ENCODE measurements at places on chromosomes 4 and X.

DNA sequence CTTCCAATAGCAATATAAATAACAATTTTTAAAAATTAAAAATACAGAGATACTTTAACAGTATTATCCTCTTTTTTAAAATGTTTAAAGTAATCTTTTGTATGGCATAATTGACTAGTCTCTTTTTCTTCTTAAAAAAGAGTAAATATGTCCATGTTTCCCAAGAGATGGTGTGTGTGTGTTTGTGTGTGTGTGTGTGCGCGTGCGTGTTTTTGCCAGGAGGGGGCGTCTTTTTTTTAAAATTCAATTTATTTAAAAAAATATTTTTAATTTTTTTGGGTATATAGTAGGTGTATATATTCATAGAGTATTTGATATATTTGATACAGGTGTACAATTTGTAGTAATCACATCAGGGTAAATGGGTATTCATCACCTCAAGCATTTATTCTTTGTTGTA lies 1073.7 kb downstream of the PCDH7 start:
- DNase-seq: no peak

DNA sequence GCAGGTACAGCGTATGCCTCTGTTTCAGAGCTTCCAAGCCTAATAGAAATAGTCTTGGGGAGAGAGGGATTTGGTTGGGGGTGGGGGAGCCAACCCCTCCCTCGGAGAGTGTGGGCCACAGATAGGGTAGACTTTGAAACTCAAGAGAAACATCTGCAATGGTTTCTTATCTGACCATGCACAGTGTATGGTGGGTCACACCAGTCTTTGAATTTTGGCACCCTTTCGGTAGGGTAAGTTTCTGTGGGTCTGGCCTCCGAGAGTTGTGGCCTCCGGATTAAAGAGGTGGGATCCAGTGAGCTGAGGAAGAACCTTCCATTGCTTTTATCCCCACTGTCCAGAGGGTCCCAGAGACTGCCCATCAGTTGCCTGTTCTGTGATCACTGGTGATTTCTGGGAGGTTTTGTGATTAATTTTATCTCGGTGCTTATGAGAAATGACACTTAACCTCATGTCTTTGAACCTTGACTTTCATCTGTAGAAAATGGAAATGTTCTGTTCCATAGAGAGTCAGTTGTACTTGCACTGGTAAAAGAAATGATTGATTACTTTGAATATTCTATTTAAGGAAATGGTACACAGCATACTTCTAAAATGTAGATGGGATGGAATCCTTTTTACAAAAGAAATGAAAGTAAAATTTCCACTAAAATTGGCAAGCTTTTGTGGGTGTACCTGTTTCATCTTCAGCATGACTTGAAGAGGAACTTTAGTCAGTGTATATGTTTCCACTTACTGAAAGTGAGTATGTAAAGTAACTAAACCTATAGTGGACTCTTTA lies 62.7 kb downstream of the TMEM131L start:
- peak; percentile 61 for DNase-seq

DNA sequence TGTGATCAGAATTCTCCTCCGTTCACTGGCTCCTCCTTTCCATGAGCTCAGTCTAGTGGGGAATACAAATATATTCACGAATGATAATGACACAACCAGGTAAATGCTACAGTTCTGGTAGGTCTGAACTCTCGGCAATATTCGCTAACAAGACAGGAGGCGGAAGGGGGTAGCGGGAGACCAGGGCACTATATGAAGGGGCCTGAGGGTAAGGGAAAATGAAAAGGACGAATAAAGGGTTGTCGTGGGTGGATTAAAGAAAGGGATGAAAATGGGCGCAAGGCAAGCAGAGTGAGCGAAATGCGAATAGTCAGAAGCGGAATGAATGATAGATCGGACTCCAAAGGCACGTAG lies 743 bp downstream of the NKAP start:
- no peak for DNase-seq

GRCh38 chr4:7868892-7869471 lies 70.7 kb downstream of the AFAP1 start:
- no peak for DNase-seq

DNA sequence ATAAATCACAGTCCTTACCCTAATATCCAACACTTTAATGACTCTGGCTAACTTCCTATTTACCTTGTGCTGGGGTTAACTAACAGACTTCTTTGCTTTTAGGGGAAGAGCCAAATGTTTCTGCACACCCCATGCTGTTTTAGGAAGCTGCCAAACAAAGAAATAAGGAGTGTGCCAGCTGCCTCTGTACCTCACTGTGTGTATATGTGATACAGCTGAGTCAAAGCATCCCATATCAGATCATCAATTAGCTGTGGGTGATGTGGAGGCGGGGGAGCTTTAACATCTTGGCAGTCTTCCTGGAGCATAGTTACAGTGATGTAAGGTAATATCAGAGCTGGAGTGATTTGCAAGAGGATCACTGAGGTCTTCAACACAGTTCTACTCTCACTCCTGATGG lies 95.4 kb downstream of the COL25A1 start:
- no peak for DNase-seq

- no peak for DNase-seq
Observed at GRCh38 chrX:103716962-103717361, 6.3 kb downstream of the TMEM31 start.

DNA sequence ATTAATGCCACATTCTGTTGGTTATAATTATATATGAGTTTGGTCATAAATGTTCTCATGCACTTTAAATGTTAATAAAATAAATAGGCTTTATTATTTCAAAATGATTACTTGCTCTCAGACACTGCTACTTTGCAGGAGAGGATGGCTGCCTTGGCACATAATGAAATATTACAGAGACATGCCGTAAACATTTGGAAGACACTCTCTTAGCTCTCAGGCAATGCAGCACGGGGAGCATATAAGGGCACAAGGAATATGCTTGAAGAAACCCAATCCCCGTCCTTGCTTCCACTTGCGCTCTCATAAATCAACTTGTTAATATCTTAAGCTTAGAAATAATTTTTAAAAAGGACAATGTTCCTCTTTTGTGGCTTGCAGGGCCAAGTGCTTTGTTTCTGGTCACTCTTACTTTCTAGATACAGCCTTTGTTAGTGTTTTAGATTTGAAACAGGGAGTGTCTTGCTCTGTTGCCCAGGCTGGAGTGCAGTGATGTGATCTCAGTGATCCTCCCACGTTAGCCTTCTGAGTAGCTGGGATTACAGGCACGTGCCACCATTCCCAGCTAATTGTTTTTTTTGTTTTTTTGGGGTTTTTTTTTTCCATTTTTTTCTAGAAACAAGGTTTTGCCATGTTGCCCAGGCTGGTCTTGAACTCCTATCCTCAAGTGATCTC lies 445.0 kb downstream of the SPRY1 start:
- no peak for DNase-seq

GRCh38 chr4:7232061-7232650 lies 39.8 kb downstream of the SORCS2 start:
- DNase-seq: no peak

GRCh38 chrX:67353651-67354370 lies 190.0 kb upstream of the AR start:
- no peak for DNase-seq

DNA sequence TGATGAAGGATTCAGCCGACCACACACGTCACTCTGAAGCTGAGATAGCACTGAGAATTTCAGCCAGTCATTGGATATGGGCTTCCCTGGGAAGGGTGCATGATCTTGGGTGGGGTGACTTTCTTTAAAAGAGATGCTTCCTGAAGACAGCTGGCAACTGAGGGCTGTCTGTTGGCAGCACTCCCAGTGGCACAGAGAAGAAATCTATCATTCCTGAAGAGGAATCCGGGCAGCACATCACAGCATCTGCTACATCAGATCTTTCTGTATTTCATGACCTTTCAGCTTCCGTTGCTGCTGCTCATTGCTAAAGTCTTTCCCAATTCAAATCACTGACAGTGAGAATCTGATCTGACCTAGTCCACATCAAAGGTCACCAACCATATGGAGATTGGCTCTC lies 193.8 kb upstream of the RBPJ start:
- DNase-seq: no peak

DNA sequence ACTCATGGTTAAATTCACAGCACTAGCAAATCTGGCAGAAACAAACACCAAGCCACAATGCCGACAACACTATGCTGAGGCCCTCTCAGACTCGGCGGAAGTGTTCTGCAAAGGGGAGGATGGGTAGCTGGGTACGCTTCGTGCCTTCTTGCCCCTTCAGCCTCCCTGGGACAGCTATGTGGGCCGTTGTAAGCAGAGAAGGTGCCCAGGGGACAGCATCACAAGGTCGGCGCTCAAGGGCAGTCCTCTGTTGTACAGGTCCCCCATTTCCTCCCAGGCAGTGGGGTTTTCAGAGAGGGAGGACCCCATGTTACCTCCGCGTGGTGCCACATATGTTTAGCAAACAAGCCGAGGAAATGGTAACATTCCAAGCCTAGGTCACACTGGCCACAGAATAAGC lies 173.6 kb downstream of the AFAP1 start:
- DNase-seq: no peak

DNA sequence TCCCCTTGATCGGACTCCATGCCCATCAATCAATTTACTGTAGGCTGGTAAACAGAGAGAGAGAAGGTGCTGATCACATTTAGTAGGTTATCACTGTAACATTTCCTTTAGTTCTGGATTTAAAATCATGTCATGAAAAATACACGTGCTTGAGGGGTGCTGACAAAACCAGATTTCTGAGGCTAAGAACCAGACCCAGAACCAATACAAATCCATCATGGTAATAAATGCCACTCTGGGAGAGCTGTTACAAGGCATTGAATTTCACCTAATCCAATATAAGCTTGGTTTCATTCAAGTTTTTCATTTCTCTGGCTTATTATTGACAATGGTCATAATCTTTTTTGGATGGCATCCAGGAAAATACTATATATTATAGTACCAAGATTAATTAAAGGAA lies 54.5 kb downstream of the FBXO8 start:
- DNase-seq: no peak

- no peak for DNase-seq
Observed at GRCh38 chr4:109944591-109944990, 31.9 kb downstream of the EGF start.

Data from CMK (cell line).